ENCODE measurements at places on chromosomes 3 and 15. TPM values are rescaled to one million over a fixed set of nuclear protein-coding genes. Genes with fewer than 3 reads are reported as not detected.

DNA sequence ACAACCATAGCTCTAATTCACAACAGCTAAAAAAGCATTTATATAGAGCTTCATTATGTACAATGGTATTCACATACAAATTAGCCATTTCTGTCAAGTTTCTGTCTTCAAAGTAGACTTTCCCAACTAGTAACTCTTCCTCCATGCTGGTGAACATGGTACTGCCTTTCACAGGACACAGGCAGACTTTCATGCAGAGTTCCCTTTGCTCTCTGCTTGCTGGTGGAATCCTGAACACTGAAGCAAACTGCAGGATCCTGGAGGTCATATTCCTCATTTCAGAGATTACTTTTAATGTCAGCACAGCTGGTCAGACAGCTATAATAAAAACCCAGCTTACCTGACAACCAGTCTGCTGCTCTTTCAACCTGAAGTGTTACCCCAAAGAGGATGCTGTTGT lies 53.6 kb downstream of the TASOR start:
- DNase-seq: no peak

SKOR1 gene
- 0.98 TPM for total RNA-seq

DNA sequence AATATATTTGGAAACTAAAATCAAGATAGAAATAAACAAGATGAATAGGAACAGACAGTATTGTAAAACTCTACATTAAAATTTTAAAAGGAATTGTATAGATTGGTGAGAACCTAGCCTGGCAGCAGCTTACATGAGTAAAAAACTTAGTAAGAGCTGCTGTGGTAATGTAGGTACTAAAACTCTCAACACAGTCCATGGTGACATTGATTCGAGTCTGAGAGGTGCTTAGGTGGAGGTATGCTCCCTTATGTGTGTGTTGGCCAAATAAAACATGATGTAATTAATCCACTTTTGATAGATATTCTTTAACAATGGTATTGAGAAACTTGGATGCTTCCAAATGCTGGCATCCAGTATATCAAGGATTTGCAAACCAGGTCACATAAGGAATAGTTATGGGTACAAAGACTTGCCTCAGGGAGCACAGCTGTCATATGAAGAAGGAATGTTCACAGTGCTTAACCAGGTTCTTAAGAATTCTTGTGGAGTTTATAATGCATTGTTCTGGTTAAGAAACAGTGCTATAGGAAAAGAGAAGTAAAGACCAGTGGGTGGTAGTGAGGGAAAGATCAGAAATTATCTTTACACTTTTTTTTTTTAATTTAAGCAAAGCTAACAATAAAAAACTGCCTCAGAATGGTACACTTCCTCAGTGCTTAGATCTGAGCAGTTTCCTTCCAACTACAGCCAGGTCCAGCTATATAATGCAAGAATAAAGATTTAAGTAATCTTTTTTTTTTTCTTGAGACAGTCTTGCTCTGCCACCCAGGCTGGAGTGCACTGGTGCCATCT lies 24.6 kb upstream of the IL20RB start:
- no peak for DNase-seq

- no peak for DNase-seq
Measured at GRCh38 chr3:8488877-8489276, 12.7 kb upstream of the LMCD1 start.

GRCh38 chr15:67110958-67111864 lies 45.8 kb downstream of the SMAD3 start:
- DNase-seq: no peak

DNA sequence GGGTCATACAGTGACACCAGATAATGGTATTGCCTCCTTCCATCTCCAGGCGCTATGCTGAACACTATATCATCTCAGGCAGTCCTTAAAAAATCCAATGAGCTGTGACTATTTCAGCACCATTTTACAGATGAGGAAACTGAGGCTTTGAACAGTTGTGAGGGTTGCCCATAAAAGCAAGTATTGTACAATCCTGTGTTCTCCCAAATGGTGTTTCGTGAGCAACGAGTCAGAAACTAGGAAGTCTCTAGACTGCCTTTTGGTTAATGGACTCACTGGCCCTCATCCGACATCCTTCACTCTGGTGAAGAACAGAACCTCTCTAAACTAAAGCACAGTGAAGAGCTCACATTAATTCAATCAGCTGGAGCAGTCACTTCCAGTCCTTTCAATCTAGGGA lies 61.8 kb downstream of the ATP8B4 start:
- no peak for DNase-seq

DNA sequence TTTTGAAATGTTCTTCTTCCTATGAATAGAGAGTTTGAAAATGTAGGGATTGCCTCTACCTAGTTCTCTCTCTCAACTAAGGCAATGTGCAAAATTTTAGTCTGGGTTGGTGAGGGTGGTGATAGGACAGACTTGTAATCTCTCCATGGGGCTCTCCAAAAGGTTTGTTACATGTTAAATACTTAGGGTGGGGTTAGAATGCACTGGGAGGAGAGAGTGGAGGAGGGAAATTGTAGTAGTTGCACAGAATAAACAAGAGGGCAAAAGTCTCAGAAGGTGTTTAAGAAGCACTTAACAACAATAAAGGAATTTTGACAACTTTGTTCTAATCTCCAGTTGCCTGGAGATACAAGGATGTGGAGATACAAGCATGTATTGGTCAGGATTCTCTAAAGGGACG lies 230.4 kb downstream of the NECTIN3 start:
- no peak for DNase-seq

RIOX2 gene
- 28.5 TPM for total RNA-seq

CP gene
- total RNA-seq: 225 TPM

- DNase-seq: no peak
Measured at GRCh38 chr15:57495554-57496165, 96.0 kb upstream of the MYZAP start.

GRCh38 chr3:58532794-58533220 lies 4.2 kb downstream of the ACOX2 start:
- peak; percentile 69 for DNase-seq
